ENCODE measurements at places on chromosomes 1 and 21. TPM values are rescaled to one million over a fixed set of nuclear protein-coding genes. Genes with fewer than 3 reads are reported as not detected.

- DNase-seq, result peak; percentile 70
These were observed 35.8 kb upstream of the RIPK4 start for GRCh38 chr21:41802684-41803083.

SLC6A17 gene
- 0.13 TPM for total RNA-seq

TMEM61 gene
- total RNA-seq, result 0.24 TPM

KRTAP19-1 gene
- total RNA-seq, result not detected

DNA sequence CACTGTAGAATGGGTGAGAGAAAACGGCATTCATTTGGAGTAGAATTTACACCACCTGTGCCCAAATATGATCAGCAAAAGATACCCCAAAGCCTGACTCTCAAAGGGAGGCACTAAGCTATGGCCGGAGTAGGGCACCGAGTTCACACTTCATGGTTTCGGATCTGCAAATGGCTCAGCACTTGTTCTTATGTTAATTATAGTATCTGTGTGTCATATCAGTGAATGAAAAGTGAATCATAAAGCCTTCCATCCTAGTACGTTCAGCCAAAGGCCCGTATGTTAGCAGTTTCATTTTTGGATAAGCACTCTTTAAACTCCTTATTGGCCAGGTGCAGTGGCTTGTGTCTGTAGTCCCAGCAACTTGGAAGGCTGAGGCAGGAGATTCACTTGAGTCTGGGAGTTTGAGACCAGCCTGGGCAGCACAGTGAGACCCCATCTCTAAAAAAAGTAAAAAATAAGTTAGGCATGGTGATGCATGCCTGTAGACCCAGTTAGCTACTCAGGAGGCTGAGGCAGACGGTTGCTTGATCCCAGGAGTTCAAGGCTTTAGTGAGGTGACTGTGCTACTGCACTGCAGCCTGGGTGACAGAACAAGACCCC, 4.9 kb upstream of the CORT start:
- DNase-seq, result no peak

SVBP gene
- total RNA-seq, result 14.2 TPM

BRDT gene
- total RNA-seq, result not detected

INKA2 gene
- 31.7 TPM for total RNA-seq

RXFP4 gene
- total RNA-seq, result not detected

DNA sequence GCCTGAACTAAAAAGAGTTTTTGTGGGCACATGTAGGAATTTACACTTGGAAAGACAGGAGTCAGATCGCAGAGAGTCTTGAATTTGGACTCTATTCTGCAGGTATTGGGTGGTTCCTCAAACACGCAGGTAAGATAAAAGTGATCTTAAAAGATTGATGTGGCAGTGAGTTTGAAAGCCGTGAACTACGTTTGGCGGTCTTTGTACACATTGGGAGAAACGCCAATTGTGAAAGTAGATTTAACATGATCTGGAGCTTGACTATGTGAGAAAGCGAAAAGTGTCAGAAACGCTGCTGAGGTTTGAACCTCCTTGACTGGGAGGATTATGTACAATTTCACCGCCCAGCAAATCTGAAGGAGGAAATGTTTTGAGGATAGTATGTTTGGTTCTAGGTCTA, 1.5 kb upstream of the PPP2R5A start:
- DNase-seq, result no peak

OVAAL gene
- 0.44 TPM for total RNA-seq

HECTD3 gene
- total RNA-seq, result 18.9 TPM

DNA sequence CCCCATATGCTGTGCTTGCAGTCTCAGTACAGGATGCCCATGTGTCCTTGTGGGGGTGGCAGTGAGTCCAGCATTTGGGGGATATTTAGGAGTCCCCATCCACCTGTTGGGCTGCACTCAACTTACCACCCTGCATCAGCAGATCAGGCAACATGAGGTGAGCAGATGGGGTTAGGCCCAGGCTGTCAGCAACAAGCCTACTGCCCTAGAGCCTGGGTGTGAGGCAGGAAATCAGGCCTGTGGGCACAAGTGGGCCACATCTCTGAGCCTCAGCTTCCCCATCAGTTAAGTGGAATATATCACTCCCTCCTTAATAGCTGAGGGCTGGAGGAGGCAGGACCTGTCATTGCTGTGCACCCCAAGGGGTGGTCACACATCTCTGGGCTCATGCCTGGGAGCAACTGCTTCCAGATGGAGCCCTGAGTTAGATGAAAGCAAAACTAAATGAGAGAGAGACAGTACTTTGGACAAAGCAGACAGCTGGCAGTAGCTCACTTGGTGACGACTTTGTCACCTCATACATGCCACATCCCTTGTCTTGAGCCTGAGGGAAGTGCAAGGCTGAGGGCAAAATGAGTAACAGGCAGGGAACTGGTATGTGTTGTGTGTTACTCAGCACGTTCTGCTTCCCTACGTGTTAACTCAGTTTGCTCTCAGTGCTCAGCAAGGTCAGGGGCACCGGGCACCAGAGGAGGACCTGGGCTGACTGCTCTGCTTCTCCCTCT, 48.4 kb downstream of the TRIM11 start:
- no peak for DNase-seq

GRCh38 chr1:226397011-226397926, 10.6 kb downstream of the PARP1 start:
- no peak for DNase-seq

DNA sequence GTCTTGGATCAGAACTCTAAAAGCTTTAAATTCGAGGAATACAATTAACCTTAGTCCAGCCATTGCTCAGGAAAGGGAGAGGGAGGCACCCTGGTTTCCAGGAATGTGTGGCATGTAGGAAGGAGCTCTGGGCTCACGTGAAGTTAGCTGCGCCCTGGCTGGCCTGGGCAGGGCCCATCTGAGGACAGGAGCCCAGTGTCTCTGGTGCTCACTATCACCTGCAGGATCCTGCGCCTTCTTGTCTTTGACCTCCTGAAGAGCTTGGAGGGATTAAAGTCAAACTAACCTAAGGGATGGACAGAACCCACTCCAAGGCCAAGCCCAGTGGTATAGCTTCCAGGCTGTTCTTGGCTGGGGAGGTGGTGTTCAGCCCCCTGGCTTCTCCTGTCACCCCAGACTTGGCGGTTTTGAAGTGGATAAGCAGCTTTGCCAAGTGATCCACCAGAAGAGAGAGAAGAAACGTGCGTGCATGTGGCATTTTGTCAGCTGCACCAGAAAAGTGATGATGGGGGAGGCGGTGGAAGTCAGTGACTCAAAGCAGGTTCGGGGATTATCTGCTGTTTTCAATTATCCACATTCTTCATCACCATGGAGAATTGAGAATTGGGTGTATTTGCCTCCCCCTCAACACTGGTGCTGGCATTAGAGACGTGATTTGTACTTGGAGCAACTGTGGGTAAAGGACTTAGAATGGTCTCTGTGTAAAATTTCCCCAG, 11.9 kb upstream of the KCNN3 start:
- no peak for DNase-seq

ZNF691 gene
- total RNA-seq, result 7.5 TPM

DNA sequence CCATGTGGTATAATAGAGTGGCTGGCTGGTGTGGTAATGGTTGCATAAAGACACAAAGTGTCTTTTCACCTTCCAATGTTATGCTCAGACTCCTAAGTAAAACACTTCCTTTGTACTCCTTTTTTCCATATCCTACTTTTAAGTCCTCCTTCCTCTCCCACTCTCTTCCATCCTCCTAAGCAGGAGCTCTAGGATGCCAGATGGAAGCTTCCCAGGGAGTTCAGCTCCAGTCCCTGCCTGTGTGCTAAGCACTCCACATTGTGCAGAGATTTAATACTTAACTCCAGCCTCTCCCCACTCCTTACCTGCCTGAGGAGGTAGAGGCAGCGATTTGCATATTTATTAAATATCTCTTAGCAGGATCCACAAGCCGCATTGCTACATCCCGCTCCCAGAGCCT, 60.5 kb upstream of the IGSF21 start:
- DNase-seq, result no peak
